ENCODE measurements at places on chromosomes 3 and 15. TPM values are rescaled to one million over a fixed set of nuclear protein-coding genes. Genes with fewer than 3 reads are reported as not detected.

The JAGN1 gene
- 41.5 TPM for total RNA-seq

The BFSP2 gene
- 0.27 TPM for total RNA-seq

The GCNT3 gene
- under 0.01 TPM for total RNA-seq

The CLDN18 gene
- total RNA-seq = not detected

The SLC51B gene
- not detected for total RNA-seq

The FAN1 gene
- total RNA-seq = 11.0 TPM

The FOXB1 gene
- not detected for total RNA-seq

The MYL3 gene
- total RNA-seq = not detected

The CHD2 gene
- 76.7 TPM for total RNA-seq

The CCDC191 gene
- 2.2 TPM for total RNA-seq

The GOLGA8M gene
- total RNA-seq = 1.1 TPM
